ENCODE measurements at places on chromosomes 5 and 9. TPM values are rescaled to one million over a fixed set of nuclear protein-coding genes. Genes with fewer than 3 reads are reported as not detected.

- H3K27me3 ChIP-seq, result no peaks in the 10 kb centered on the region
- no peak overlapping the region for H3K27ac ChIP-seq
- no peaks in the 10 kb centered on the region for H3K4me1 ChIP-seq
- peaks cover 49% of the 10 kb centered on the region for H3K36me3 ChIP-seq
- no peak for DNase-seq
Measured at GRCh38 chr5:31492869-31493268, 39.0 kb downstream of the DROSHA start.

The SH3PXD2B gene
- total RNA-seq, result 19.2 TPM

The PRR7 gene
- 0.93 TPM for total RNA-seq

DNA sequence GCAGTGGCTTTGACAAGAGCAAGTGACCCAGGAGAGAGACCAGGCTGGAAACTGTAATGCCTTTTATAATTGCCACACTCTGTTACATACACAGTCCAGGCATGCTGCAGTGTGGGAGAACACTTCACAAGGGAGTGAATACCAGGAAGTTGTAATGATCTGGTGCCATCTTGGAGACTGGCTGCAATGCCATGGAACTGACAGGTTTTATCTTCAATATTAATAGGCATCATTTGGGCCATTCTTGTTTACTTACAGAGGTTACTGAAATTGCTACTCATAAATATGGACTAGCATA lies 274.3 kb downstream of the AUH start:
- H3K4me1 ChIP-seq, result peaks cover 2% of the 10 kb centered on the region
- no peak overlapping the region for H3K27ac ChIP-seq
- H3K27me3 ChIP-seq, result no peaks in the 10 kb centered on the region
- H3K36me3 ChIP-seq, result no peaks in the 10 kb centered on the region
- no peak for DNase-seq

DNA sequence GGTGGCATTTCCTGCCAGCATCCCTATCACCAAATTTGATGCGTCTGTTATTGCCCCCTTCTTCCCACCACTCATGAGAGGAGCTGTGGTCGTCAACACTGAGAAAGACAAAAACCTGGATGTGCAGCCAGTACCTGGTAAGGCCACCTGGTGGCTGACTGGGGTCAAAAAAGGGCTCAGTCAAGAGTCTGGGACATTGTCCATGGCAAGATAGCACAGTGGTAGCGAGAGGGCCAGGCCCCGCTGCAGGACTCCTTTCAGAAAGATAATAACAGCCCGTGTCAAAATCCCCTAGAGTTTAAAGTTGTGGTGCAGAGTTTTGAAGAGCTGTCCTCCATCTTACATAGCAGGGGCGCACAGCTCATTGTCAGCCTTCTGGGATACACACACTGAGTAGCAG lies 40.8 kb downstream of the CSF1R start:
- no peaks in the 10 kb centered on the region for H3K27me3 ChIP-seq
- no peak overlapping the region for H3K4me3 ChIP-seq

The MORN5 gene
- 0.53 TPM for total RNA-seq

The LHFPL2 gene
- total RNA-seq, result 61.3 TPM

The NCS1 gene
- total RNA-seq, result 30.4 TPM

The DOK3 gene
- total RNA-seq, result 2.7 TPM
